ENCODE measurements at places on chromosomes 2 and 18.

DNA sequence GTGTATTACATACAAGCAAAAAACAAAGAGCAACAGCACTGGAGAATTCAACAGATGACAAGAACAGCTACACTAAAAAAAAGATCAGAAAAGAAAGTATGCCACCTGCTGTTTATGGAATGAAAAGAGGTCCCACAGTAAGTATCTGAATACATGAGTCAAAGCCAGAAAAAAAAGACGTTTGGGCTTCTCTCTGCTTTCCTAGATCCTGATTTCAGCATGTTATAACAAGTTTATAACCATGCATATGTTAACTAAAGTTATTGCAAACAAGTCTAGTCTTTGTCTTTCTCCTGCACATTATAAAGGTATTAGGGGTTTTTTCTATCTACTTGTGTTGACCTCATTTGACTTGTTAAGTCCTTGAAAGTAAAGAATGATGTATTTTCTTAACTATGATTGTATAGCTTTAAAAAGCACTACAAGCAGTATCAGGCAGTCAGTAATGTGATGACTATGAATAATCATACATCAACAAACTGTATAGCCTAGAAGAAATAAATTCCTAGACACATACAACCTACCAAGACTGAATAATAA lies 108.5 kb upstream of the COL5A2 start:
- no peak overlapping the region for H3K4me3 ChIP-seq
- no peaks in the 10 kb centered on the region for H3K4me1 ChIP-seq
- DNase-seq = no peak
- H3K27ac ChIP-seq = no peak overlapping the region
- no peaks in the 10 kb centered on the region for H3K27me3 ChIP-seq
- no peaks in the 10 kb centered on the region for H3K36me3 ChIP-seq

DNA sequence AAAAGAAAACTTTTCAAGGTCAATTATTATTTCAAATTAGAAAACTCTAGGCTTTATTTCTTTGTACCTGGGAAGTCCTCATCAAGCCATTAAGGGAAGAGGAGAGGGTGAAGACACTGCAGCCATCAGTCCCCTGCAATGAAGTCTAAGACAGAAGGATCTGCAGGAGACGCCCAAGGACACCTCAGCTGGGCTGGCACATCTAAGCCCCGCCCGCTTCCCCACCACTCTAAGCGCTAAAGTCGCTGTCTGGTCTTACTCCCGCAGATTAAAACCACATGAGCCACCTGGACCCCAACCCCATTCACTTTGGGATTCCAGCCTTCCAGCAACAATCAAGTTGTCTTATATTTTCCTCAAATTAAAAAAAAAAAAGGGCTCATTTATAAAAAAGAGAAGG lies 104.4 kb downstream of the AFF3 start:
- H3K4me1 ChIP-seq = peaks cover 3% of the 10 kb centered on the region
- H3K36me3 ChIP-seq = no peaks in the 10 kb centered on the region
- no peaks in the 10 kb centered on the region for H3K27me3 ChIP-seq
- no peak overlapping the region for H3K27ac ChIP-seq
- no peak overlapping the region for H3K4me3 ChIP-seq

DNA sequence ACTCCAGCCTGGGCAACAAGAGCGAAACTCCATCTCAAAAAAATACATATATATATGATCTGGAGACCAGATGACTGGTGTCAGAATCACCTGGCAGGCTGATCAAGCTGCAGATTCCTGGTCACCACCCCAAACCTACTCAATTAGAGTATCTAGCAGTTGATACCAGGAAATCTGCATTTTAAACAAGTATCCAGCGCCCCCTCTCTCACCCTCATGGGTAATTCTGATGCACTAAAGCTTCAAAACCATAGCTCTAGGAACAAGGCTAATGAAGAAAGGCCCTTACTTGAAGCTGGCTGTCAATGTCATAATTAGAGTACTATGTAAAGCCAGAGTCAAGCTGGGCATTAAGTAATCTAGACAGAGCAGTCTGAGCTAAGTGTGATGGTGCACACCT lies 25.0 kb upstream of the PCBP1 start:
- no peaks in the 10 kb centered on the region for H3K4me1 ChIP-seq
- no peak overlapping the region for H3K4me3 ChIP-seq
- no peaks in the 10 kb centered on the region for H3K36me3 ChIP-seq
- no peak overlapping the region for H3K27ac ChIP-seq
- no peak for DNase-seq

DNA sequence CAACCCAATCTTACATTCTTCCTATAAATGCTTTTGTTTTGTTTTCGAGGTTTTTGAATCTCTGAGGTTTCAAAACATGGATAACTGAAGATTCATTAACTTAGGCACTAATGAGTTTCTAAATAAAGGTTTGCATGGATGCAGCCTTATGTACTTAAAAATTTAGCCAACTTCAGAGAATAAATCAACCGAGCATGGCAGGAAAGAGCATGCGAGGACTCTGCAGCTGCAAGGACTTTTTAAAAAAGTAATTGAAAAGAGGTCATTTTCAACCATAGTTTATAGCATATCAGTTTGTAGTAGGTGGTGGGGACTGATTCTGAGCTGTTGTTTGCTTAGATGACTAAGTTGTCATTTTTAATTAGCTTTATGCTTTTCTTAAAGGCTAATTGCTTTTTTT lies 567.0 kb upstream of the ZEB2 start:
- no peaks in the 10 kb centered on the region for H3K27me3 ChIP-seq
- no peak overlapping the region for H3K27ac ChIP-seq
- no peak for DNase-seq
- H3K4me1 ChIP-seq = no peaks in the 10 kb centered on the region
- no peaks in the 10 kb centered on the region for H3K36me3 ChIP-seq

DNA sequence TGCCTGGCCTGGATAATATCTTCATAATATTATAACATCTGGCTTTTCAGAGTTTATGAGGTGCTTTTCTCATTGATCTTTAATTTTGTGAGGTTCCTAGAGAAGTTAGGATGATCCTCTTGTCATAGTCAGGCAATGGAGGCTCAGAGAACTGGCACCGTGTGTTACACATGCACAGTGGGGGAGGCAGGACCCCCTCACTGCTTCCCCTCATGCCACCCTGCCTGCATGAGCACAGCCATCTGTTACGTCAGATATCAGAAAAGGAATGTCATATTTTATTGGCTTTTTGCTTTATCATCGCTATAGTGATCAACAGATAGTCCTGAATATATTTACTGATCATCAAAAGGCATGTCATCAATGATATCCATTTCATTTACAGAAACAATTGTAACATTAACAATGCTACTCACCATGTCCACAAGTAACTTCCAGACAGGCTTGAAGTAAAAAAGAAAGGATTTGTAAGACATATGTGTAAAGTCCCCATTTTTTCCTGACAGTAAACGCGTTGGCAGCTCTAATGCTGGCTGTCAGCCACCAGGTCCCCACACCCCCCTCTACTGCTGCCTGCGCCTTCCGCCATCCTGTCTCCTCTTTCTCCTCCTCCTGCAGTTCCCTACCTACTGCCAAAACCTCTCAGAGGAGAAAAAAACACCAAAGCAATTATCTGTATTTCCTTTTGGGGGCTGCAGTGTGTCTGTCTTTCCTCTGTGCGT lies 18.8 kb downstream of the ENOSF1 start:
- no peaks in the 10 kb centered on the region for H3K27me3 ChIP-seq
- H3K27ac ChIP-seq = no peak overlapping the region
- H3K36me3 ChIP-seq = no peaks in the 10 kb centered on the region
- no peak for DNase-seq
- H3K4me3 ChIP-seq = no peak overlapping the region
- peaks cover 29% of the 10 kb centered on the region for H3K4me1 ChIP-seq

DNA sequence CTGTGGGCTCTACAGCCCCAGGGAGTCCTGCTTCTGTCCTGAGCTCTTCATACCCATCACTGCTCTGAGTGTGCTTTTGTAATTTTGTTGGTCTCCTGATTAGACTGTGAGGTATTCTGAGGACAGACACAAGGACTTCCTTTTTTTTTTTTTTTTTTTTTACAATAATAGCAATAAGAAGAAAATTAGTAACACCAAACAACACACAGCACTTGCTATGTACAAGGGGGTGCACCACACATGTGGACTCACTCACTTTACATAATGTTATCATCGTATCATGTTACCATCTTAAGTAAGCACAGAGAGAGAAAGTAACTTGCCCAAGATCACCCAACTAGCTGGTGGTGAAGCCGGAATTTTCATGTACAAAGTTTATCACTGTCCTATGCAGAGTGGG lies 34.6 kb downstream of the MBP start:
- no peak for DNase-seq
- no peak overlapping the region for H3K4me3 ChIP-seq
- H3K36me3 ChIP-seq = no peaks in the 10 kb centered on the region
- H3K27me3 ChIP-seq = no peaks in the 10 kb centered on the region
- H3K27ac ChIP-seq = peak overlapping the region; percentile 39
- peaks cover 10% of the 10 kb centered on the region for H3K4me1 ChIP-seq

All from testis (tissue), 5 donors.